ENCODE measurements at places on chromosomes 16 and 17.

GRCh38 chr17:37781451-37781850 lies 36.6 kb upstream of the HNF1B start:
- no peak for DNase-seq

- DNase-seq: no peak
Measured at GRCh38 chr17:74919440-74920305, 3.4 kb downstream of the USH1G start.

DNA sequence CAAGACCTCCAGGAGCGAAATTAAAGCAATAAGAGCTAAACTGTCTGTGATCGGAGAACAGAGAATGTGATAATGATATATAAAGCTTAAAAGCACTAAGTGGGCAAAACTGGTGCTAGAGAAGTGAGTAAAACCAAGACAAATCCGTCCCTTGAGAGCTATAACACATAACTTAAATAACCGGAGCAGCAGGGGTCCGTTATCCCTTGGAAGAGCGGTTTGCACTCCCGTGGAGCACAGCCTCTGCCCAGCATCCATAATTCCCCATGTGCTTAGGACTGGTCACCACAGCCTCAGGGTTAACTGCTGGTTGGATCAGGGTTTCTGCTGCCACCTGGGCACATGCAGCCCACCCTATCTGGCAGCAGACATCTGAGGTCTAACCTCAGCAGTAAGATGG lies 489.0 kb downstream of the NPIPA7 start:
- no peak for DNase-seq

- peak; percentile 93 for DNase-seq
Measured at GRCh38 chr17:7843536-7844291, 9.7 kb downstream of the KDM6B start.

DNA sequence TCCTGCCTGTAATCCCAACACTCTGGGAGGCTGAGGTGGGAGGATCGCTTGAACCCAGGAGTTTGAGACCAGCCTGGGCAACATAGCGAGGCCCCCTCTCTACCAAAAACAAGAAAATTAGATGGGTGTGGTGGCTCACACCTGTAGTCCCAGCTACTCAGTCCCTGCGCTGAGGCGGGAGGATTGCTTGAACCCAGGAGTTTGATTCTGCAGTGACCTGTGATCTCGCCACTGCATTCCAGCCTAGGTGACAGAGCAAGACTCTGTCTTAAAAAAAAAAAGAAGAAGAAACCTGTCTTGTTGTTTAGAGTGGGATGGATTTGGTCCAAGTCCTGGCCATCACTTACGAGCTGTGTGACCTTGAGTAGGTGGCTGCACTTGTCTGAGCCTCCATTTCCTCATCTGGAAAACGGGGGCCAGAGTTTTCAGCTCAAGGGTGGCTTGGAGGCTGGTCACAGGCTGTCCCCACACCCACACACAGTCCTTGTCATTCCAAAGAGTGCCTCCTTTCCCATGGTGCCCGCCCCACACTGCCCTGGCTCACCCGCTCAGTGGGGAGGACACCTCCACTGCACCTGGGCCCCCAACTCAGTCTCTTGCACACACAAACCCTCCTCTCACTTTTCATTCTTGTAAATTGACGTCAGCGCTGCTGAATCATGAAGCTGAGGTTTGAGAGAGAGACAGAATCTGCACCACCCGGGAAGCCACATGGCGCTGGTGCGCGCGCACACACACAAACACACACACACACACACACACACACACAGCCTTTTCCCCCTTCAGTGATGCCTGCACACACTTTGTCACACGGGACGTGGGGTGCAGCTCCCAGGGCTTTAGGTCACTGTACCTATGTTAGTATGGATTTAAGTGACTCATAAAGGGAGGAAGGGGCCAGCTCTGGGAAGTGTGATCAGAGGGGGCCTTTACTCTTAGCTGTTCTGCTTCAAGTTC lies 4.2 kb downstream of the SOCS1 start:
- peak; percentile 38 for DNase-seq
